ENCODE measurements at places on chromosomes 2 and 18.

DNA sequence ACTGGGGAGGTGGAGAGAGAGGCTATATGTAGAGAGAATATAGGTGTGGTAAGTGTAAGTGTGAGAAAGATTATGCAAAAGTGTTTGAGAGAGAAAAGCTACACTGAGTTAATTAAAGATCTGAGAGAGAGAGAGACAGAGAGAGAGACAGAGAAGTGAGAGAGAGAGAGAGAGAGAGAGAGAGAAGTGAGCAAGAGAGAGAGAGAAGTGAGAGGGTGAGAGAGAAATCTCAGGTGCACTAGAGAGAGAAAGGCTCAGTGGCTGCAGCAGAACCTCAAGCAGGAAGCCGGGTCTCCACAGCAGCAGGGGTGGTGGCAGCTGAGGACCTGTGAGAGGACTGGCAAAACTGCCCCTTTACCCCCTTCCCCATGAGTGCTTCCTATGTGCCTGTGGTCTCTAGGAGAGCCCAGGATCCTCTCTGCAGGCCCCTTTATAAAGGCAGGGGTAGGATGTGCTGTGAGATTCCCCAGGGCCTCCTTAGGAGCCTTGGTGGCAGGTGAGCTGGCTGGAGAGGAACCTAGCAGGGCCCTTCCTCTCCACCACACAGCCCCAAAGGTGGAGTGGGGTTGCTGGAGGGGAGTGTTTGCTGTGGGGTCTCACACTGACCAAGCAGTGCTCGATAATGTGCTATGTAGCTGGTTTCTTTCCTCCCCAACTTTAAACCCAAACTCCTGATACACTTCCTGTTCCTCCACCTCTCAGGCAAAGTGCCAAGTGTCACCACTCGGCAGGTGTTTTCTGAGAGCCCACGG is 52.6 kb downstream of the SLC4A5 start:
- peaks cover 19% of the 10 kb centered on the region for H3K4me1 ChIP-seq
- 0 out of 2 replicates have a peak overlapping the region, but pooled peaks have one; percentile 50 for H3K4me3 ChIP-seq
- H3K27me3 ChIP-seq, result no peaks in the 10 kb centered on the region
- no peaks in the 10 kb centered on the region for H3K36me3 ChIP-seq
- peak; percentile 28 for DNase-seq
- peak overlapping the region; percentile 75 for H3K27ac ChIP-seq

- DNase-seq, result no peak
- no peaks in the 10 kb centered on the region for H3K27me3 ChIP-seq
- no peak overlapping the region for H3K27ac ChIP-seq
- no peaks in the 10 kb centered on the region for H3K4me1 ChIP-seq
Observed at GRCh38 chr18:53664575-53664974, 559.9 kb downstream of the MBD2 start.

- H3K36me3 ChIP-seq, result no peaks in the 10 kb centered on the region
- peaks cover 8% of the 10 kb centered on the region for H3K27me3 ChIP-seq
- H3K4me1 ChIP-seq, result peaks cover 12% of the 10 kb centered on the region
- H3K27ac ChIP-seq, result no peak overlapping the region
Observed at GRCh38 chr2:203582468-203582867, 47.4 kb upstream of the RAPH1 start.

GRCh38 chr2:232973011-232973735 is 39.9 kb downstream of the NGEF start:
- no peaks in the 10 kb centered on the region for H3K4me1 ChIP-seq
- DNase-seq, result no peak
- H3K27me3 ChIP-seq, result no peaks in the 10 kb centered on the region

- DNase-seq, result no peak
- H3K4me1 ChIP-seq, result no peaks in the 10 kb centered on the region
- H3K36me3 ChIP-seq, result no peaks in the 10 kb centered on the region
Observed at GRCh38 chr18:61062258-61062657, 271.0 kb upstream of the CDH20 start.

DNA sequence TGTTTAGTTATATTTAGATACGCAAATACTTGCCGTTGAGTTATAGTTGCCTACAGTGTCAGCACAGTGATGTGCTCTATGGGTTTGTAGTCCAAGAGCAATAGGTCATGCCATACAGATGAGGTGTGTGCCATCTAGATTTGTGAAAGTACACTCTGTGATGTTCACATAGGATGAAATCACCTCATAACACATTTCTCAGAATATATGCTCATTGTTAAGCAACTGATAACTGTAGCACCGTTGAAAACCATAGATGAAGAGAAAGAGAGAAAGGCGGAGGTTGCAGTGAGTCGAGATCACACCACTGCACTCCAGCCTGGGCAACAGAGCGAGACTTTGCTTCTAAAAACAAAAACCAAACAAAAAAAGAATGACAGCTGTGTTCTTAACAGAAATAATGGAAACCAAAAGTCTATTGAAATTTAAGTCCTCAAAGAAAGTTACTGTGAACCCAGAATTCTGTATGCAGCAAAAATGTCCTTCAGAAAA is 9.5 kb downstream of the DGKD start:
- H3K27me3 ChIP-seq, result no peaks in the 10 kb centered on the region
- peak overlapping the region; percentile 27 for H3K27ac ChIP-seq
- H3K4me3 ChIP-seq, result no peak overlapping the region
- no peaks in the 10 kb centered on the region for H3K36me3 ChIP-seq

DNA sequence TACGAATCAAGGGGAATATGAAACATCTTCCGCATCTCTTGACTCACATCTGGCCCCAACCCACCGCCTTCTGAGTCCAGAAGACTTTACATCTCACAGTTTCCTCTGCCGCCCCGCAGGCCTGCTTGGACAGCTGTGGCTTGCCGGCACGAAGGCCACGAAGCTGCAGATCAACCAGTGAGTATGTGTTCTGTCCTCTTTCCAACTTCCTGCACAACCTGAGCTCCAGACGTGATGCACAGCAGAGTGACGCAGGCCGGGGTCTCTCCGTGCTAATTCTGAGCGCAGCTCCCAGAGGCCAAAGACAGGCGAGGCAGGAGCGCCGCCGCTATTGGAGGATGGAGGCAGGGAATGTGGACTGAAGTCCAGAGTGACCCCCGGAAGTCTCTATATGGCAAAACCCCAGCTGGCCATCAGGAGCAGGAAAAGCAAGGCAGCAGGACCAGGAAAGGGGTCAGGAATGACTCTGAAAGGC is 93.5 kb downstream of the ZCCHC2 start:
- no peak overlapping the region for H3K27ac ChIP-seq

- H3K36me3 ChIP-seq, result no peaks in the 10 kb centered on the region
- no peak overlapping the region for H3K4me3 ChIP-seq
- no peak overlapping the region for H3K27ac ChIP-seq
- no peaks in the 10 kb centered on the region for H3K4me1 ChIP-seq
- peaks cover 2% of the 10 kb centered on the region for H3K27me3 ChIP-seq
Observed at GRCh38 chr2:119149611-119150010, 8.9 kb downstream of the C1QL2 start.

DNA sequence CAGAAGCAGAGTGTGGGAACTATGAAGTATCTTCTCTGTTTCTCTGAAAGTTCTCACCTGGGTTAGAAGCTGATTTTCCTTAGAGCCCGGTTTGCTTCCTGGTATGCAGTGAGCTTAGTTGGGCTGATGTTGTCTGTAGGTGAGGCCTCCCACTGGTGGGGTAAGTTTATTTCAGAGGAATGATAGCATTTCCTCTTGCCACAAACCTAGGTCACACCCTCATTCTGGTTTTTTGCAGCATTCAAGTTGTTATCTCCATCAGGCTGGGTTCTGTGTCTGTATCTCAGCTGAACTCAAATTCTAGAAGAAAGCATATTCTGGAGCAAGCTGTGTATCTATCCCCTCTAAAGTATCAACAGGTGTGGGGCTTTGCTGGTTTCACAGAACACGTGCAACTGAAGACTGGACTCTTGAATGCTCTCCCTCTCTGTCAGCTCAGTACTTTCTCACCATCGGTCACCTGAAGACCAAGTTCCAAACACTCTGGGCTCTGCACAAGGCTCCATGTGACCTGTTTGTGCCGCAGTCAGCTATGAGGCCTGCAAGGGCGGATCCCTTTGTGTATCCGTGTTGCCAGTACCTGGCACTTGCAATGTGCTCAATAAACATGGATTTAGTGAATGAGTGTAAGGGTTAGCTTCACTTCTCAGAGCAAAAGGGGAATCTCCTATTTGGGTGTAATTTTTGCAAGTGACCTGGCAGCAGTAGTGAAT is 49.5 kb upstream of the MBOAT2 start:
- H3K27me3 ChIP-seq, result no peaks in the 10 kb centered on the region
- H3K4me1 ChIP-seq, result no peaks in the 10 kb centered on the region
- DNase-seq, result no peak
- H3K36me3 ChIP-seq, result no peaks in the 10 kb centered on the region

GRCh38 chr2:17583646-17584045 is 43.1 kb downstream of the VSNL1 start:
- no peak overlapping the region for H3K27ac ChIP-seq
- 0 out of 2 replicates have a peak, but pooled peaks cover 1% of the 10 kb centered on the region for H3K27me3 ChIP-seq
- no peak for DNase-seq
- no peak overlapping the region for H3K4me3 ChIP-seq
- H3K4me1 ChIP-seq, result peaks cover 12% of the 10 kb centered on the region

GRCh38 chr2:237743561-237744269 is 54.9 kb upstream of the RBM44 start:
- H3K4me1 ChIP-seq, result no peaks in the 10 kb centered on the region
- H3K27ac ChIP-seq, result no peak overlapping the region
- no peak overlapping the region for H3K4me3 ChIP-seq
- H3K27me3 ChIP-seq, result no peaks in the 10 kb centered on the region

DNA sequence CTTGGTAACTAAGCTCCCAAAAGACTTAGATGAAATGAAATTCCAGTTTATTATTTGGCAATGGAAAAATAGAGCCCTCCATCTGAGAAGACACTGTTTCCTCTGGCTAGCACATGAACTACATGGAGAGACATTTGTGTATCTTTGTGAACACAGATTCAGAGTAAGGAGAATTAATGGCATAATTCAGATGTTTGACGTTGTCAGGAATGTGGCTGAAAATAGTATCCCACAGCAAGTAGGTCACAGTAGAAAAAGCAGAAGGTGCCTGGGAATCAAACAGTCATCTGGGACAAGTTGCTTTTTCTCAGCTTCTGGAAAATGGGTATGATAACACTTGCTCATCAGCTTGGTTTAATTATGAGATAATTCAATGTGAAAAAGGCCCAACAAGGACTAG is 288.6 kb downstream of the PTPRM start:
- DNase-seq, result no peak
- no peaks in the 10 kb centered on the region for H3K27me3 ChIP-seq
- no peaks in the 10 kb centered on the region for H3K4me1 ChIP-seq
- H3K4me3 ChIP-seq, result no peak overlapping the region
- no peaks in the 10 kb centered on the region for H3K36me3 ChIP-seq
- no peak overlapping the region for H3K27ac ChIP-seq

DNA sequence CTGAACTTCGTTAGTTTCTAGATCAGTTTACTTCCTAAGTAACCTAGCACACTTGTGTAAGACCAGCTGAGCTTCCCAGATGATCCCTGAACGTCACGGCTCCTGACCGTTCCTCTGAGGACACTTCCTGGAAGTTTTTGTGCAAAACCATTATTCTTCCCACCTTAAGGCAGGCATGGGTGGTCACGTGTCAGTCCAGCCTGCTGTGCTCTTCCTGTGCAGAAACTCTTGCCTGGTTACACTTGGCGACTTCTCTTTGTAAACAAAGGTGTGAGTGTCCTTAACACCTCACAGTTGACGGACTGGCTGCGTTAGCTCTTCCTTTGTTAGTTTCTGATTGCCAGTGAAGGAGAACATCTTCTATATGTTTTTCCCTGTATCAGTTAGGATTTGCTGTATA is 118.3 kb downstream of the SH3RF3 start:
- no peaks in the 10 kb centered on the region for H3K27me3 ChIP-seq
- H3K4me3 ChIP-seq, result no peak overlapping the region
- no peak overlapping the region for H3K27ac ChIP-seq
- H3K4me1 ChIP-seq, result no peaks in the 10 kb centered on the region
- no peaks in the 10 kb centered on the region for H3K36me3 ChIP-seq

- no peak for DNase-seq
- H3K27me3 ChIP-seq, result no peaks in the 10 kb centered on the region
- H3K4me1 ChIP-seq, result peaks cover 11% of the 10 kb centered on the region
- no peak overlapping the region for H3K27ac ChIP-seq
Observed at GRCh38 chr2:161158882-161159281, 1.3 kb upstream of the TANK start.

GRCh38 chr2:110716959-110717645 is 15.3 kb upstream of the ACOXL start:
- no peak overlapping the region for H3K27ac ChIP-seq
- H3K36me3 ChIP-seq, result no peaks in the 10 kb centered on the region
- H3K4me3 ChIP-seq, result no peak overlapping the region

GRCh38 chr2:63053081-63053888 is 2.7 kb downstream of the OTX1 start:
- no peak for DNase-seq
- H3K4me1 ChIP-seq, result peaks cover 10% of the 10 kb centered on the region
- no peaks in the 10 kb centered on the region for H3K36me3 ChIP-seq
- peaks cover 33% of the 10 kb centered on the region for H3K27me3 ChIP-seq
- H3K27ac ChIP-seq, result no peak overlapping the region

GRCh38 chr2:211354481-211354880 is 798.1 kb downstream of the CPS1 start:
- H3K27ac ChIP-seq, result no peak overlapping the region
- no peak overlapping the region for H3K4me3 ChIP-seq
- no peaks in the 10 kb centered on the region for H3K27me3 ChIP-seq

DNA sequence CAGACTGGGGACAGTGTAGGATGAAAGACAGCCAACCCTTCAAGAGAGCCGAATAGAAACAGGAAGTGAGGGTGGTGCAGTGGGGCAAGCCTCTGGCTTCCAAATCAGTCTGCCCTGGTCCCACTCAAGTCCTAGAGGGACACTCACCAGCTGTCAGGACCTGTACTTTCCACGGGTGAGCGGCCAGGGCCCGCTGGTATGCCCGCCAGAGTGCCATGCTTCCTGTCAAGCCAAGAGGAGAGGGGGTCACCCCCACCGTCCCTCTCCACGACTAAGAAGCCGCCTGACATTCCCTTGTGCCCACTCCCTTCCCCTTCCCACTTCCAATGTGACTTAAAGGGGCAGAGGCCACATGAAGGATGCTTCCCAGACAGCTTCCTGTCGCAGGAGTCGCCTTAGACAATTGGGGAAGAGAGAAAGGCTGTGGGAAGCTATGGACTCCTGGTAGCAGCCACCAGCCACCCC is 564 bp downstream of the MPV17 start:
- no peaks in the 10 kb centered on the region for H3K27me3 ChIP-seq
- no peak for DNase-seq
- peaks cover 2% of the 10 kb centered on the region for H3K36me3 ChIP-seq
- peak overlapping the region; percentile 95 for H3K27ac ChIP-seq

Measured in GM12878 (cell line).